ENCODE measurements at places on chromosomes 7 and 10.

GRCh38 chr10:113569576-113569975 lies 16.7 kb downstream of the HABP2 start:
- no peak for DNase-seq

DNA sequence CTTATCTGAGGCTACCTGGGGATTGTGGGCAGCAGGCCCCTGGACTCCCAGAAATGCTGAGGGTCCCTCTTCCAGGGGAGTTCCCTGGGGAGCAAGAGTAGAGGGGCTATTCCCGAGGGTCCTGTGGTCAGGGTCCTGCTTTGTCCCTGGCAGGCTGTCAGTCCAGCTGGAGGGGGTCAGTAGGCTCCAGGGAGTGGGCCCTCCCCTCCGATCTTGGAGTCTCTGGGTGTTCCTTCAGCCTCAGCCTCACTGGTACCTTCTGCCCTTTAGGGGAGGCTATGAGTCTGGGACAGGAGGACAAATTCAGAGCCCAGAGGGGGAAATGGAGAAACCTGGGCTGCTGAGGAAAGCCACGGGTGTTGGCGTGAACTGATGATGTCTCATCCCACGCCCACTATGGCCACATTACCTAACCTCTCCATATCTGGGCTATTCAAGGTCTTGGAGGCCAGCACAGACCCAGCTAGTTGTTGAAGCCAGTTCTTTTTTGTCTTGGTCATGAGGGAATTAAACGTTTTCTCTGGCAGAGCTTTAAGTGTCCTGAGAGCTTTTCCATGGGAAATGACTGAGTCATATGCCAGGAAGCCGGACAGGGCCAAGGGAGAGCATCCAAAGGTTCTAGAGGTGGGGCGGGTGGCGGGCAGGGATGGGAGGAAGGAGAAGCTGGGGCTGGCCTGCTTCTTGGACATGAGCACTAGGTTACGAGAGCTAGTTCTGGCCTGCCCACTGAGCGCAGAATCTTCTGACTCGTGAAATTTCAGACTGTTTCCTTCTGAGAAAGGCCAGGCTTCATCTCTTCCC lies 6.2 kb downstream of the CALHM2 start:
- no peak for DNase-seq

- DNase-seq: no peak
These were observed 33.2 kb upstream of the PLEKHA1 start for GRCh38 chr10:122341141-122341810.

DNA sequence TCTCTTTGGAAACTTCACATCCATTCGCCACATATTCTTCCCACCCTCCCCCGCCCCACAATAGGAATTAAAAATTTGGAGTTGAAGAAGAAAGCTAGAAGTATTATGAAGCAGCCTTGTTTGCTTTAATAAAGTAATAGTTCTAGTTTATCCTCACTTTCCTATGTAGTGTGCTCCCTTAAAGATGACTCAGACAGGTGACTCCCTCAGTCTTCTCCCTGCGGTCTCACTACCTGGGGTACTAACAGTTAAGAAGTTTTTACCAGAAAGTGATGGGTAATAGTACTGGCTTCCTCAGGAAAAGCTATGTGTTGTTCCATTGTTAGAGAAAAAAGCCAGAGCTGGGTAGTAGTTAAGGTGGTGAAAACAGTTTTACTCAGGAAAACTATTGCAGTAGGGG lies 58.6 kb downstream of the CCNY start:
- DNase-seq: no peak

GRCh38 chr10:91590142-91590903 lies 42.5 kb downstream of the PPP1R3C start:
- no peak for DNase-seq

DNA sequence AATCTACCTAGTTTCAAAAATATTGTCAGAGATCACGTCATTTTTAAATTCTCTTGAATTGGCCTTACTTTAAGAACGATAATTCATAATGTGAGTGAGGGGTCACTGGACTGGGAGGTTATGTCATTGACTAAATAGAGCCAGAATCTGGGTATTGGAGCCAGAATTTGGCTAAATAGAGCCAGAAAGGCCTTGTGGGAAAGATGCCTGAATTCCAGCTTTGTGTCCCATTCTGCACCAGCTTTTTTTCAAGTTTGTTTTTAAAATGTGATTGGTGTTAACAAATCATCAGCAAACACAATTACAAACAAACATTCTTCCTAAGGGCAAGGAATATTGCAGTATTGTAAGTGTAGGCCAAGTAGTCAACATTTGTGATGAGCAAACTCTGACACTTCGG lies 233.2 kb upstream of the PRKCQ start:
- no peak for DNase-seq

GRCh38 chr10:22443175-22443901 lies 98.0 kb downstream of the SPAG6 start:
- no peak for DNase-seq

All from NCI-H2081 (cell line).